ENCODE measurements at places on chromosomes 7 and 10.

DNA sequence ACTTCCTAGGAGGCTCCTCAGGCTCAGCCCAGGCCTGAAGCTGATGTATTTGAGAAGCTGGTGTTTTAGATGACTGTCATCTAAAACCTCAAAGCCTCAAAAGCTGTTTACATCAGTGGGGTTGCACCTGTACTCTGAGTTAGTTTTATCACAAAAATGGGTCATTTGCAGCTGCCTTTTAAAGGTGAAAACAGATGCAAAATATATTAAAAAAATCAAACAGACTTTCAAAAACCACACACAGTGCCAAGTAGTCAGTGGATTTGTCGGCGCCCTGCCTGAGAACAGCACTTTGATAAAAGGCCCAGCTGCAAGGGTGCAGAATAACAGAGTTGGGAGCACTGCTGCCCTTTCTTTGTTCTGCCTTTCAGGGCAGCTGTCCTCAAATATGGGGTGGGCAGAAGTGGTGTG lies 103.0 kb downstream of the VOPP1 start:
- DNase-seq = no peak

GRCh38 chr7:138903859-138904435 lies 77.2 kb downstream of the KIAA1549 start:
- no peak for DNase-seq

GRCh38 chr7:24172856-24173255 lies 111.1 kb upstream of the NPY start:
- no peak for DNase-seq

- DNase-seq = no peak
These were observed 85.8 kb downstream of the SEMA3A start for GRCh38 chr7:84108787-84109186.

GRCh38 chr7:47962262-47962661 lies 14.0 kb upstream of the PKD1L1 start:
- no peak for DNase-seq

DNA sequence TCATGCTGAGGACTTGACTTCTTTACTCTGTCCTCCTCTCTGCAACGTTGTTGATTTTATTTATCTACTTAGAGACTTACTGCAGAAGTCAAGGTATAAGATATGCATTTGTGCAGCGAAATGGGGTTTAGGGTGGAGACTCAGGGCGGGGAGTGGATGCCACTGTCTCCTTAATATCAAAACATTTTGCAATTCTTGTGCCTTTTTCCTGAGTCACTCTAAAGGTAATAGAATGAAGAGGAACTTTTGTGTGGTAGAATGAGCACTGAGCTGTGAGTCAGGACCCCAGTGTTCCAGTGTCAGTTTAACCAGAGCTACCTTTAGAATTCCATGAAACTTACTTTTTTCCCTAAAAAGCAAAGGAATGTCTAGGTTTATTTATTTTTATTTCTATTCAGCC lies 78.2 kb downstream of the VTI1A start:
- DNase-seq = no peak

DNA sequence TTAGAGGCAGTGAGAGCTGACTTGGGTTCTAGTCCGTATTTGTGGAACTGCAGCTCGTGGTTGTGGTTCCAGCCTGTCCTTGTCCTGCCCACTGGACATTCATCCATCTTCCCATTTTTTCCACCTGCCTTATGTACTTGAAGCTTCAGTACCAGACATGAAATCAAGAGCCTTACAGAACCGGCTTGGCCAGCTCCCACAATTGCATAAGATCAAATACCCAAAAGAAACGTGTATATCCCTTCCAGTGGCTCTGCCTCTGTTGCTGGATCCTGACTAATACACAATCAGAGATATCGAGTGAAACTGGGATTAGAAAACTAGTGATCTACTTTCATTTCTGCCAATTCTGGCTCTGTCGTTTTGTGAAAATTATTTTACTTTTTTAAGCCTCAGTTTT lies 23.8 kb upstream of the LIPA start:
- no peak for DNase-seq

DNA sequence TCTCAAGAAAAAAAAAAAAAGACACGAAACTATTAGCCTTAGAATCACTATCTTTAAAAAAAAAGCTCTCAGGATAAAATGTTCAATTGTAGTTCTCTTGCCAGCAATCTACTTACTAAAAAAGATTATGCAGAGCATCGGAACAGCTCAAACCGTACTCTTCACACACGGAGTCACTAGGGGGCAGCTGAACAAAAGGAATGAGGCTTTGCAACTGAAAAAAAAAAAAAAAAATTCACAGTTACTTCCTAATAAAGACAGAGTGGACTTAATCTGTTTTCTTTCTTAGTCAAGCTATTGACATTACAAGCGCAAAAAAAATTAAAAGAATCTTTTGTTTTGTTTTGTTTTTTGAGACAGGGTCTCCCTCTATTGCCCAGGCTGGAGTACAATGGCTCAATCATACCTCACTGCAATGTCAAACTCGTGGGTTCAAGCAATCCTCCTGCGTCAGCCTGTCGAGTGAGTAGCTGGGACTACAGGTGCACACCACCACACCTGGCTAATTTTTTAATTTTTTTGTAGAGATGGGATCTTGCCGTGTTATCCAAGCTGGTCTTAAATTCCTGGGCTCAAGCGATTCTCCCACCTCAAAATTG lies 11.5 kb downstream of the PMS2 start:
- DNase-seq = no peak

DNA sequence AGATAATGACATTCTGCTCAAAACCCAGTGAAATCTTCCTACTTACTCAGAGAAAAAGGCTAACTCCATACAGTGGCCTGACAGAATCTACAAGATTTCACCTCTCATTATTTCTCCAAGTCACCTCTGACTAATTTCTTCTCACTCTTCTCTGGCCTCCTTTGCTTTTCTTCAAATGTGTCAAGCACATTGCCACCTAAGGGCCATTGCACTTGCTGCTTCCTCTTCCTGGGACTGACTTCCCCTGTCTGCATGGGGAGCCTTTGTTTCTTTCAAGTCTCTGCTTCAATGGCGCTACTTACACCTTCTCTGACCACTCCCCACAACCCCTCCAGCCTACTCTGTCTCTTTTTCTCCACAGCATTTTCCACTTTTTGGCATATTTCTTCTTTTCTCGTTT lies 36.0 kb downstream of the PRTFDC1 start:
- DNase-seq = no peak

DNA sequence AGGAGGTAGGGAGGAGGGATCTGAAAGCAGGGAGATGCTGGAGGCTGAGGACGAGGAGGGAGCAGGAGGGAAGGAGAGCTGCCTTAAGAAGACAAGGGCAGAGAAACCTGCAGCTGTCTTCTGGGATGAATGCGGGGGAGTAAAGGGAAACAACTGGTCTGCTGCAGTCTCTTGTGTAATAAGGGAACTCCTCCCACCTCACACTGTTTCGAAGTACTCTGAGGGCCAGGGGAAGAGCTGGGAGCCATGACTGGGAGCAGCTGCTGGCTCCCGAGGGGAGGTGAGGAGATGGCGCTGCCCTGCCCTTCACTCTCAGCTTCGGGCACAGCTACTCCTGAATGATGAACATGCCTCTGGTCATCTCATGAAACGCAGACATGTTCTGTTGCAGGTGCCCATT lies 65.1 kb downstream of the CLEC2L start:
- DNase-seq = no peak

GRCh38 chr7:77247206-77247850 lies 47.7 kb upstream of the FGL2 start:
- peak; percentile 90 for DNase-seq

- DNase-seq = no peak
These were observed 155.8 kb downstream of the POM121L12 start for GRCh38 chr7:53191191-53191695.

DNA sequence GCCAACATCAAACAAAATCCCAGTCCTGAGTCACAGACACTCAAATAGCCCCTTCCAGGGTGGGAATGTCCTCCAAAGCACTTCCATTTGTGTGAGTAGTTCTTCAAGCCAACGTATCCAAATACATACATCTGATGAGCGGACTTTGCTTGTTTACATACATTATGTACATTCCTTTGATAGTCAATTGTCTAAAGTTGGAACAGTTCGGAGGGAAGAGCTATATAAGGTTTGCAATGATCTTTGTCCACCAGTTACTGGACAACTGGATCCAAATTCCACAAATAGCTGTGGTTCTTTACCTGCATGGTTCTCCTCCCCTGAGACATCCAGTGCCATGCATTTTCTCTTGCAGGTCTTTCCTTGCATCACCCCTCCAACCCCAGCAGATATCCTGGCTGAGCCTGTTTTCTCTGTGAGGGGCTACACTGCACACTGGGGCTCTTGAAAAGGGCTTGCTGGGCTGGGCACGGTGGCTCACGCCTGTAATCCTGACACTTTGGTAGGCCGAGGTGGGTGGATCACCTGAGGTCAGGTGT lies 4.7 kb upstream of the MGMT start:
- DNase-seq = no peak

DNA sequence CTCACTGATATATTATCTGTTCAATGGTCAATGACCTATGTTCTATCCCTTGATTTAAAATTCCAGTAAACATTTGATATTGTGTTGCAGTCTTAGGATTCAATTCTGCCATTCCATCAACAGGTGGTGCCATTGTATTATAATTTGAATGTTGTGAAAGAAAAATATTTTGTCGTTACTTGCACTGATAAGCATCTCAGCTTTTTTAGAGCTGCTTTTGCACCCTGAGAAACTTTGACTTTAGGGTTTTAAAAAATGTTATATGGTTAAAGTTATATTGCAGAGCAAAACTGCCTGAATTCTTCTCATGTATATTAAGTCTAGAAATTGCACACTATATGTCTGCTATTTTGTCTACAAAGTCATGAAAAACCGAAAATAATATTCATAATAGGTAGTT lies 18.8 kb upstream of the MINDY3 start:
- no peak for DNase-seq

GRCh38 chr10:110058212-110058611 lies 50.4 kb downstream of the ADD3 start:
- no peak for DNase-seq

- DNase-seq = no peak
These were observed 12.4 kb downstream of the MAT1A start for GRCh38 chr10:80277016-80277415.

DNA sequence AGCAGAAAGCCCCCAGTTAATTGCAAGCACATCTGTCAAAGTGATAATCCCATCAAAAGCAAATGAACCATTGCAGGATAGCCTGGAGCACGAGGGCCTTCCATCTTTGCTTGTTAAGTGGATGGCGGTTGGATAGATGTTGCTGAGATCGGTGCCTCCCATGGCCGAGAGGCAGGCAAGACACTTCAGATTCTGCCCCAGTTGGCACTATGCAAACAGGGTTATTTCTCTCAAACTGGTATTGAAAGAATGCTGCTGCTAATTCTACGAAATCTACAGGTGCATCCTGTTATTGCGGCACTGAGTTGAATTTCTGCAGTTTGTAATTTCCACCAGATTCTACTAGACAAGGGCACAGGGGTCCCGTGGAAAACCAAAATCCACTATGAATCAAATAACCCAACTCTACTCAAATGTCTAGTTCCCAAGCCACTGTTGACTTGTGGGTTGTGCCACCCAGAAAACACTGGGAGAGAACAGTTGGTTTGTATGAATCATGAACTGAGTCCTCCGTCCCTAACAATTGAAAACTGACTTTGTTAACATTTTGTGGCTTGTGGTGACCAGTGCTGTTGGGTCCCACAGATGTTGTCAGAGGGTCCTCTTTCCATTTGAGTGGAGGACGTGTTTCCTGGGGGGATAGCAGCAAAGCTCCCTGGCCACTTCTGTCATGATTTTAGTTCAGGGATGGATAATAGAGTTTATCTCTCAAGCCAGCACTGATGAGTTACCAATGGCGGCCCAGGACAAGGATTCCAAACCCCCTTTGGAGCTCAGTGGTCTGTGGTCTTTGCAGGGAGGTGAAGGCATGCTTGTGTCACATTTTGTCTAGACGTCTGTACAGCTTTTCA lies 7.1 kb upstream of the IL2RA start:
- no peak for DNase-seq

DNA sequence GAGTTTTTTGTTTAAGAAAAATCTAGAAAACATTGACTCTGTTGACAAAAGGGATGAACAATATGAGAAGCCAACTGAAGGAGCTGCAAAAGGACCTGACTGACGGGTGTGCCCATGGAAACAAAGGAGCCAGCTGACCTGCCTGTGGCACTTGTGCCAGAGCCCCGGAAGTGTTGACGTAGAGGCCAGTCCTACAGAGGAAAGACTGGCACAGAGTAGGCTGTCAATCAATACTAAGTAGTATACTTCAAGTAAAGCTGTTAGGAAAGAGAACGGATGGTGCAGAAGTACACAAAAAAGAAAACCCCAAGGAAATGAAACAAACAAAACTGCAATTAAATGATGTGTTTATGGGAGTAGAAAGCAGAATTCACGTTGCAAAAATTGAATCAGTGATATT lies 19.0 kb upstream of the ABI1 start:
- peak; percentile 16 for DNase-seq
